Renal cortical epithelial cell (primary cell): ENCODE measurements at places on chromosomes 6 and 20.

DNA sequence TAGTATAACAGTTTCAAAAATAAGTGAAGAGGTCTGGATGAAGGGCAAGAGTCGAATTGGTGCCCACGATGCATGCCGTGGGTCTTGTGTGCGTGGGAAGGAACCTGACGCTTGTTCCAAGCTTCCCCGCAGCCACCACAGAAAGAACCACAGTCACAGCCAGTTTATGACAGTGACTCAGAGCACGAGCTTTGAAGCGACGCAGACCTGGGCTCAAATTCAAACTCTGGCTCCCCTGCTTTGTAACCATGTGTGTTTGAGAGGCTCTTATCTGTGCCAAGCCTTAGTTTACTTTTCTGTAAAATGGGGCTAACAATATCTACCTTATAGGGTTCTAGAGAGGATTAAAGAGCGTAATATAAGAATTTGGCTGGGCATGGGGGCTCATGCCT, 65.5 kb downstream of the SYNJ2 start:
- DNase-seq = no peak

GRCh38 chr6:168182366-168182765, 103.4 kb upstream of the FRMD1 start:
- no peak for DNase-seq

- no peak for DNase-seq
These were observed 11.4 kb downstream of the TRIM38 start for GRCh38 chr6:25973923-25974555.

GRCh38 chr6:105900125-105900937, 185.8 kb upstream of the PRDM1 start:
- peak; percentile 36 for DNase-seq

DNA sequence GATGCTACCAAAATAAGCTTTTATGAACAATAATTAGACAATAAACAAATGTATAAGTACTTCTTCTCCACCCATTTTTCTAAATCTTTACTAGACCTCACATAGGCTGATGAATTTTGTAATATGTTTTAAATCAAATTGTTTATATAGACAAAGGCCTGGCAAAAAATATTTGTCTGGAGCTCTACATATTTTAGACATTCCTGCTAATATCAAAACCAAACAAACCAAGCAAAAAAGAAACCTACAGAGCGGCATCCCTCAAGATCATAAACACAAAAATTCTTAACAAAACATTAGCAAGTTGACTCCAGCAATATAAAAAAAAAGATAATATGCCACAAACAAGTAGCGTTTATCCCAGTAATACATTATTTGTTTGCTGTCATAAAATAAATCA, 87.2 kb downstream of the ADAT2 start:
- no peak for DNase-seq

- no peak for DNase-seq
These were observed 457.3 kb upstream of the SULF2 start for GRCh38 chr20:48242623-48243022.

DNA sequence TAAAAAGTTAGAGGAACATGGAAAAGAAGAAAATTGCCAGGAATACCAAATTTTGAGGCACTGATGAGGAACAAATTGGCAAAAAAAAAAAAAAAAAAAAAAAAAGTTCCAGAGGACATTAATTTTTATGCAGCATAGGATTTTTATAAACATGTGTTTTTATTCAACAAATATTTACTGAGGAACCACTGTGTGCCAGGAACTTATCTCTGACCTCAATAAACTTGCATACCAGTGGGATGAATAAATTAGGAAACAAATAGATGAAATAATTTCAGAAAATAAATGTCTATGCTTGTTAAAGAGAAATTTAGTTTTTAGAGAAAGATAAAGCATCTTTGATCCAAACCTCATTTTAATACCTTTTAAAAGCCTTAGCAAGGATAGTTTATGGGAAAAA, 175.1 kb downstream of the PDE10A start:
- no peak for DNase-seq

DNA sequence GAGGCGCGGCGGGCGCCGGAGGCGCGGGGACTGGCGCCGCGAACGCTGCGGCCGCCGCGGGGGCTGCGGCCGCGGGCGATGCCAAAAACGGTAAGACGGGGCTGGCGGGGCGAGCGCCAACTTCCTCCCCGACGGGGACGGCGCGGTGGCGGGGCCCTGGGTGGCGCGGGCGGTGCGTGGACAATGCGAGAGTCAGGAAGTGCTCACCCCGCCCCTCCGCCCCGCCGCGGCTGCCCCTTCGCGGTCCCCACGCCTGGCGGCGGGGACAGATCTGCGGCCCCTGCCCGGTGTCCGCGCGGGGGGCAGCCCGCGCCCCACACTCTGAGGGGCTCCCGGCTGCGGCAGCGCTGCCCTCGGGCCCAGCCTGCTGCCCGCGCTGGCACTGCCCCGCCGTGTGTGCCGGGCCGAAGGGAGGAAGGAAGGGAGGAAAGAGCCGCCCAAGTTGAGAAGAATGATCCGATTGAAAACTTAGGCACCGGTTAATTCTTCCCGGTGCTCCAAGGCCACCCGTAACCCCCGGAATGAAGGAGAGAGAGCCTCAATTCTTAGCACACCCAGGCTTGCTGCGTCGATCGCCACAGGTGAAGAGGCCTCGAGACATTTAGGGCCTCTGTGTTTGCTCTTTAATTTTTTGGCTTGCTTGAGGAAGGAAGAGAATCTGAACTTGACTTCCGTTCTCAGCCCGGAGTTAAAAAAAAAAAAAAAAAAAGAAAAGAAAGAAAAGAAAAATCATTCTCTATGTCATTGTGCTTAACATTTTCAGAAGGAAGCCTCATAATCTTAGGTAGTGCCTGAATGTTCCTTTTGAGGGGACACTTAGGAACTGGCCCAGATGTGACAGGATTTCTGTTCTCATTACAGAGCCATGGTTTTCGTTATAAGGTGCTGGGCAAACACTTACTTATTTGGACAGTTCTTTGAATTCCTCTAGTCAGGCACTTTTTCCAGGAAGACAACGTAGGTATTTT, 982 bp downstream of the HECA start:
- DNase-seq = no peak

GRCh38 chr6:127515234-127515793, 3.8 kb downstream of the MTCL3 start:
- DNase-seq = peak; percentile 6

GRCh38 chr6:36368921-36369865, 18.3 kb downstream of the ETV7 start:
- DNase-seq = peak; percentile 94

GRCh38 chr6:148059869-148060268, 282.8 kb upstream of the SASH1 start:
- no peak for DNase-seq
